ENCODE measurements at places on chromosomes 4 and X. TPM values are rescaled to one million over a fixed set of nuclear protein-coding genes. Genes with fewer than 3 reads are reported as not detected.

Gene MAGEA12
- not detected for total RNA-seq

Gene PNMA3
- 0.13 TPM for total RNA-seq

Gene BRCC3
- total RNA-seq = 14.3 TPM

Gene MBNL3
- total RNA-seq = 1.3 TPM

Gene CLNK
- not detected for total RNA-seq

Gene ADH7
- total RNA-seq = not detected

Gene MAGEC1
- not detected for total RNA-seq

Gene TRPC5OS
- not detected for total RNA-seq

Gene TRIM75
- not detected for total RNA-seq

Gene KCTD8
- 0.78 TPM for total RNA-seq

Gene ETDA
- not detected for total RNA-seq

Gene STBD1
- 11.1 TPM for total RNA-seq

Gene SLC7A11
- 42.4 TPM for total RNA-seq

Gene MGARP
- total RNA-seq = 24.0 TPM

Gene TMEM255A
- 0.07 TPM for total RNA-seq

Gene RNF212
- total RNA-seq = 15.3 TPM

Gene PLP2
- total RNA-seq = 21.6 TPM

Gene FRMD7
- 0.03 TPM for total RNA-seq

Gene MAGED4
- total RNA-seq = 60.0 TPM

Gene RNF128
- total RNA-seq = 6.7 TPM

Gene TACC3
- 7.0 TPM for total RNA-seq
